ENCODE measurements at places on chromosomes 2 and 18.

DNA sequence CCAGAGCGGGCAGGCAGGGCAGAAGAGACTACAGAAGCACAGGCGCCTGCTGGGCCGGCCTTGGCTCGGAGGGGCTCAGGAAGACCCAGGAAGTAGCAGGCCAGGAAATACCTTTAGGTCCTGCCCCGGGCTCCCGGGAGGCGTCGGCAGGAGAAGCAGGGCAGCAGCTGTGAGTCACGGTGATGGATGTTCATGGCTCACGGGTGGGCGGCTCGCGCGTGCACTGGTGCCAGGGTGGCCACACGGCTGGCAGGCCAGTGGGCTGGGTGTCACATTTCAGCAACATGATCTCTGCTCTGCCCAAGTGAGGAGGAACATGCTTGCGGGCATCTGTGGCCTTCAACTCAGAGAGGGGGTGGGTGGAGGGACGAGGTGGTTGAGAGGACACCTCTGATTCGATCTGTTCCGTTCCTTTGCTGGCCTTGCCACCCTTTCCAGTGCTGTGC lies 139.3 kb downstream of the KLHL29 start:
- H3K4me3 ChIP-seq = no peak overlapping the region
- peak overlapping the region; percentile 48 for H3K27ac ChIP-seq
- no peaks in the 10 kb centered on the region for H3K36me3 ChIP-seq
- no peaks in the 10 kb centered on the region for H3K27me3 ChIP-seq
- H3K4me1 ChIP-seq = peaks cover 32% of the 10 kb centered on the region

DNA sequence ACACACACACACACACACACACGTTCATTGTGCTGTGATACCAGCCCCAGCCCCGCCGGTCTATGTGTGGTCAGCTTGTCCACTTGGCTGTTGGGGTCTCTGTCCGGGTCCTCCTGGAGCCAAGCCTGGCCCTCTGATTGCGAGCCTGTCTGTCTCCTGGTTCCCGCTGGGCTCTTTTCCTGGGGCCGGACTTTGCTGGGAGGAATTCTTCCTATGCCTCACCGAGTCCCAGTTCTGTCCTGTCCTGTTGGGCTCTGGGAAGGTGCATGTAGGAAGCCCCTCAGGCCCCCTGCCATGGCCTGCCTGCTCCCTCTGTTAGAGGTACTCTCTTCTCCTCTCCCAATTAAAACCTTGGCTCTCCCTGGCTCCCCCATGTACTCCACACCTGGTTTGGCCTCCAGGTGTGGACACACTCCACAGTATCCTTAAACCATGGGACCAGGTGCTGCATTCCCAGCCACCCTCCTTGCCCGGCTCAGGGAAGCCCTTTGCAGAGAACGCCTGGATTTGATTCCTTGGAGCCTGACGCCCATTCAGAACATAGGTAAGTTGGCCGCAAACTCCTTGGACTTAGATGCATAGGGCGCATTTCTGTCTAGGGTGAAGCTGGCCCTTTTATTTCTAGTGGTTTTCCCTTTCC lies 42.3 kb downstream of the CABLES1 start:
- H3K4me1 ChIP-seq = peaks cover 13% of the 10 kb centered on the region
- H3K4me3 ChIP-seq = no peak overlapping the region
- H3K36me3 ChIP-seq = peaks cover 4% of the 10 kb centered on the region
- no peak overlapping the region for H3K27ac ChIP-seq

DNA sequence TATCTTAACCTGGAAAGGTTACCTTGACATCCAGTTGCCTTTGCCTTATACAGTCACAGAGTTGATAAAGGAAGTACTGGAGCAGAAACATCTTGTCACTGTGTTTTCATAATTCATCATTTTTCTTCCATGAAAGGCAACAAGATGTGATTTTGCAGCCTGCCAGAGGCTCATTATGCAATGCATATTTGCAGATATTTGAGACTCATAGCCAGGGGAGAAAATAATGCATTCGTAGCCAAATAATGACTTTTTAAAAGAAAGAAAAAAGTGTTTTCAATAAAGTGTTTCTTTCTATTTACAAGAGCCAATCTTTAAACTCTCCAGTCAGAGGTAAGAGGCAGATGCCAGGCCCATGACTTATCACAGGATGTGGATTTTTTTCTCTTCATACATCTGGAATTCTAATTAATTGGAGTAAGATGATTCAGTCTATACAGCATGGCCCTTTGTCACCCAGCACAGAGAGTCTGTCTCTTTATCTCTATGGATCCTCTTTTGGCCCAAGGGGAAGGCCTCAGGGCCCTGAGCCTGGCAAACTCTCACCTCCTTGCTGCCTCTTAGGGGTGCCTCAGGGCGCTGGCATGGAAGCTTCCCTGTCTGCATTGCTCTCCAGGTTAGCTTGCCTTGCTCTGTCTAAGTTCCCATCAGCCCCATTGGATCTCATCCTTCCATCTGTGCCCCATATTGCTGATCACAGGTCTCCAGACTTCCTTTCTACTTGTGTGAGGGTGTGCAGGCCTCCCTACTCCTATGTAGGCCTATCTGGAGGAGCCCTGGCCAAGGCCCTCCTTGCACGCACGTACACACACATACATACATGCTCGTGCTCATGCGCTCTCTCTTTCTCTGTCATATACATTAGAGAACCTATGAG lies 247.7 kb downstream of the TPGS2 start:
- H3K27ac ChIP-seq = no peak overlapping the region
- peaks cover 2% of the 10 kb centered on the region for H3K36me3 ChIP-seq
- no peaks in the 10 kb centered on the region for H3K27me3 ChIP-seq
- H3K4me1 ChIP-seq = peaks cover 6% of the 10 kb centered on the region
- H3K4me3 ChIP-seq = no peak overlapping the region

- peaks cover 2% of the 10 kb centered on the region for H3K36me3 ChIP-seq
- no peak overlapping the region for H3K27ac ChIP-seq
- DNase-seq = no peak
- no peak overlapping the region for H3K4me3 ChIP-seq
- H3K4me1 ChIP-seq = peaks cover 21% of the 10 kb centered on the region
- H3K27me3 ChIP-seq = peaks cover 3% of the 10 kb centered on the region
Observed at GRCh38 chr2:209638346-209638745, 133.3 kb upstream of the UNC80 start.

DNA sequence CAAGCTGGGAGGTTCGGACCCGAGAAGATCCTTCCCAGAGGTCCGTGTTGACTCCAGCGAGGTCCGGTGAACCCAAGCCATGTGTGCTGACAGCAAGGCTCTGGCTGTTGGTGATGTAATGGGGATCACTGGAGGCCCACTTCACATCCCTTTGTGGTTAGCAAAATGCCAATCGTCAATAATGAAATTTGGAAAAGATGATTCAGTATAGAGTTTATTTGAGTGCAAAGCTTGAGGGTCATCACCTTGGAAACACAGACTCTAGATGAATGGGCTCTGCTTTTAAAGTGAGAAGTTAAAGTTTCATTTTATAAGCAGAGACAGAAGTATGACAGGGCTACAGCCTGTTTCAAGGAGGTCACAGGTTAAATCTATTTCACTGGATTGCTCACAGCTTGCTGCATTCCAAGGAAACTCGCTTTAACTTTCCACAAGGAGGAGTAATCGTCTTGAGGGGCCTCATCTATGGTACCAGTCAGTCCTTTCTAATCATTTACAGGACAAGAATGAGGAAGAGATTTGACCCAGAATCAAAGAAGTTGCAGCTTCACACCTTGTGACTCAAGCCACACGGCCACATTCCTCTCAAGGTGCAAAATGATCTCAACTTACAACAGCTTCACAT lies 140.5 kb downstream of the TPO start:
- DNase-seq = no peak
- H3K27ac ChIP-seq = peak overlapping the region; percentile 87
- H3K27me3 ChIP-seq = no peaks in the 10 kb centered on the region
- H3K4me3 ChIP-seq = no peak overlapping the region
- H3K4me1 ChIP-seq = peaks cover 22% of the 10 kb centered on the region

DNA sequence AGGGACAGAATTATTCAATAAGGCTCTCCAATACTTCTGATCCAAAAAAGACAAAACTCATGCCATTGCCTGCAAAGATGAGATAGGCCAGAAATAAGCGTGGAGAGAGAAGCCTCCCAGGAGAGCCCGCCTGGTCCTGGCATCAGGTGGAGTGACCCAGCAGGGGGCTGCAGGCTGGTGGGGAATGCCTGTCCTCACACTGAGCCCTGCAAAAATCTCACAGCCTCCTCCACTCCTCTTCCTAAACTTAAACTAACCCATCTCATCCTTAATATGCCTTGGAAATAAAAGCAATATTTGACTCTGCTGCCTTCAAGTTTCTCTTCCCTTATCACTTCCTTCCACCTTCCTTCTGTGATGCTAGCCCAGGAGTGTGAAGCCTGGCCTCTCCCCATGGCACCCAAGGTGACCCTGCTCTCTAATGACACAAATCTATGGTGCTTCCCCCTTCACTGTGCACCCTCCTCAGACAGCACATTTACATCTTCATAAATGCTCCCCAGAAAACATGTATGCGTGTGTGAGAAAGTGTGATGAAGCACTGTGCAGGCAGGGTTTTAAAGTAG lies 218.4 kb downstream of the ANAPC1 start:
- H3K4me1 ChIP-seq = peaks cover 35% of the 10 kb centered on the region

GRCh38 chr2:201118961-201119854 lies 3.2 kb downstream of the CFLAR start:
- H3K4me1 ChIP-seq = peaks cover 42% of the 10 kb centered on the region
- DNase-seq = no peak
- H3K27ac ChIP-seq = peak overlapping the region; percentile 98
- H3K36me3 ChIP-seq = no peaks in the 10 kb centered on the region
- no peaks in the 10 kb centered on the region for H3K27me3 ChIP-seq
- H3K4me3 ChIP-seq = peak overlapping the region; percentile 89

- H3K27ac ChIP-seq = no peak overlapping the region
- no peaks in the 10 kb centered on the region for H3K27me3 ChIP-seq
- no peak overlapping the region for H3K4me3 ChIP-seq
- peaks cover 16% of the 10 kb centered on the region for H3K4me1 ChIP-seq
- peaks cover 2% of the 10 kb centered on the region for H3K36me3 ChIP-seq
Observed at GRCh38 chr2:25586726-25587144, 86.6 kb downstream of the DTNB start.

- no peaks in the 10 kb centered on the region for H3K27me3 ChIP-seq
- no peak overlapping the region for H3K4me3 ChIP-seq
- H3K36me3 ChIP-seq = peaks cover 6% of the 10 kb centered on the region
Observed at GRCh38 chr2:118094503-118094902, 6.2 kb downstream of the INSIG2 start.

GRCh38 chr18:42107691-42108450 lies 152.8 kb downstream of the PIK3C3 start:
- H3K4me3 ChIP-seq = no peak overlapping the region
- no peaks in the 10 kb centered on the region for H3K4me1 ChIP-seq
- H3K27me3 ChIP-seq = peaks cover 6% of the 10 kb centered on the region
- no peaks in the 10 kb centered on the region for H3K36me3 ChIP-seq

DNA sequence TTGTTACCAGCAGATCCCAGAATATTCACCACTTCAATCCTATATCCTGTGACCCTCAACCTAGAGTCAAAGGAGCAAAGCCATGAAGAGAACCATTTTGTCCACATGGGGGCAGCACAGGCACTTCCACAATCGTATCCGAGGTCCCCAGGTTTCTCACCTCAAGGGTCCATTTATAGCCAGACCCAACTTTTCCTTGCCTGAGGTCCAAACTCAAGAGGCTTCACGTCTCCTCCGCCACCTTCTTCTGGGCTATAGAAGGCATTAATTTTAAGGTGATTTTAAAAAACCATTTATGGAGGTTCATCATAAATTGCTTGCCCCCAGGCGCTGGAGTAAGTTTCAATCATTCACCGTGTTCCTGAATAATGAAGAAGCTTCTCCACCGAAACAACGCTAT lies 111.6 kb upstream of the NABP1 start:
- peaks cover 23% of the 10 kb centered on the region for H3K27me3 ChIP-seq
- H3K4me1 ChIP-seq = peaks cover 4% of the 10 kb centered on the region
- no peak for DNase-seq
- H3K27ac ChIP-seq = no peak overlapping the region

- H3K4me1 ChIP-seq = peaks cover 38% of the 10 kb centered on the region
- H3K27ac ChIP-seq = no peak overlapping the region
- no peak overlapping the region for H3K4me3 ChIP-seq
- no peaks in the 10 kb centered on the region for H3K36me3 ChIP-seq
- no peak for DNase-seq
Observed at GRCh38 chr2:15728245-15728938, 136.7 kb downstream of the DDX1 start.

DNA sequence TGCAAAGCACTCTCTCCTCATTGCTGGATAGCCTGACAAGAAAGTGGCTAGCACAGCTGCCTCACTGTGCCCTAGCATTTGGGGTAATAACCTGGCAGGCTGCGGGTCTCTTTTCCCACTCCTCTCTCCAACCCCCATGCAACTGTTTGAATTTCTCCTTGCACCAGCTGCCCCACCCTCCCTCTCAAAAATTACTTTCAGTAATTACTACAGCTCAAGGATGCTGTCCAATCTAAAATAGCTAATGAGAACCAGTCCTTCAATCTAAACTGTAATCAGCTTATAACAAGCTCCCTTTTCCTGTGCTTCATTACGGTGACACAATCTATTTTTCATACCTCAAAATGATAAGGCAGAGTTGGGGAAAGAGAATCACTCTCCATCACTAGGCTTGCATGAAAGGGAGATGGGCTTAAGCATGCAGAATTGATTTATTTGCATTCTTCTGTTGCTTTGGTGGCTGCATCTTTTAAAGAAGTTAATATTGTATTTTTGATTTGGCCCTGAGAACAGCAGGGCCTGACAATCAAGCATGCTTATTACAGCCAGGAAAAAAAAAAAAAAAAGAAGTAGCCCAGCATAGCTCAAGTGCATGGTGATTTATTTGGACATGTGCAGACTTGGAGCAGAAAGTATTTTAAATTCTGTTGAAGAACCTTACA lies 881.8 kb downstream of the SLC4A3 start:
- H3K36me3 ChIP-seq = no peaks in the 10 kb centered on the region
- H3K27me3 ChIP-seq = no peaks in the 10 kb centered on the region
- peaks cover 87% of the 10 kb centered on the region for H3K4me1 ChIP-seq
- H3K4me3 ChIP-seq = no peak overlapping the region

GRCh38 chr2:45755585-45756335 lies 104.3 kb downstream of the PRKCE start:
- no peak overlapping the region for H3K4me3 ChIP-seq
- H3K4me1 ChIP-seq = peaks cover 15% of the 10 kb centered on the region
- H3K27me3 ChIP-seq = no peaks in the 10 kb centered on the region
- H3K27ac ChIP-seq = no peak overlapping the region

DNA sequence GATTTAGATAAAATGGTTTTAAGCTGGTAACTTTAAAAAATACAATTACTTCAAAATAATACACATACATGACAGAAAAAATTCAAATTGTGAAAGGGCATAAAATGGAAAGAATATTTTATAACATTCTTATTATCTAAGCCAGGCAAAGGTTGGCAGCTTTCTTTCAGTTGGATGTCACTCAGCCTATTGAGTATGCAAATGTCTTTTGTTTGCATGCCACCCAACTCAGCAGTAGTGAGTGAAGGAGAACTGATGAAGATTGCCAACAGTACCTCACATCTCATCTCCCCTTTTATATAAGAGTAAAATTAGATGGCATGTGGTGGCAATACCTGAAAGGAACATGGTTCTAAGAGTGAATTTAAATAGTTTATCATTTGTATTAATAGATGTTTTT lies 24.8 kb downstream of the BMPR2 start:
- H3K27ac ChIP-seq = no peak overlapping the region
- DNase-seq = no peak
